ENCODE measurements at places on chromosomes 2 and 18.

DNA sequence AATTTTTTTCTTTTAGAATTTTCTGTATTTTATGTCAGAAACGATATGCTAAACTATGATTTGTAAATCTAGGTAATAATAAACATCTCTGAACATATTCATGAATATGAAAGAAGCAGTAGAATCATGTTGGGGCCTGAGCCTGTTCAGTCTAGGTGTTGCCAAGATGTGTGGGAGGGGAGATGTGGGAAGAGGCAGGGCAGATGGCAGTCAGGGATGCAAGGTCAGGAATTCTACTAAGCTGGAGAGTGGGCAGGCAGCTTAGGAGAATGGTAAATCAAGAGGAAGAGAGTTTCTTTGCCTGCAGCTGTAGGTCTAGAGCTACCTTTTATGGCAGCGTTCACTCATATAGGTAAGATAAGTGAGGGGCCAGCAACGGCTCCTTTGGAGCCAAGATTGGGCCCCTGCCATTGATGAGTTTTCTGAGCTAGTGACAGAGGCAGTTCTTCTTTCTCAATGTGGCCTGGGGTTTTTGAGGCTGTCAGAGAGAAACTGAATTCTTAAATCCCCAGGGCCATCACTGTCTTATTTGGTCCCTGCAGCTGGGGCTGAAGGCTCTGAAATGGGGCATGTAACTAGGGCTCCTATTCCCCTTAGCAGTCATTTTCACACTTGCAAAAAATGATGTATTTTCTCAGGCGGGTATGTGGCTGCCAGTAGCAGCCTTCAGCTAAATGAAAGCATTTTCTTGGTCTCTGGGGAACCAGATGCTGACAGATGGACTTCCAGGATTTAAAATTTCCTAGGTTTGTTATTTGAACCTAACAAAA, 232.8 kb downstream of the PIK3C3 start:
- DNase-seq = no peak

- DNase-seq = no peak
Measured at GRCh38 chr2:127087791-127088495, 19.0 kb downstream of the BIN1 start.

DNA sequence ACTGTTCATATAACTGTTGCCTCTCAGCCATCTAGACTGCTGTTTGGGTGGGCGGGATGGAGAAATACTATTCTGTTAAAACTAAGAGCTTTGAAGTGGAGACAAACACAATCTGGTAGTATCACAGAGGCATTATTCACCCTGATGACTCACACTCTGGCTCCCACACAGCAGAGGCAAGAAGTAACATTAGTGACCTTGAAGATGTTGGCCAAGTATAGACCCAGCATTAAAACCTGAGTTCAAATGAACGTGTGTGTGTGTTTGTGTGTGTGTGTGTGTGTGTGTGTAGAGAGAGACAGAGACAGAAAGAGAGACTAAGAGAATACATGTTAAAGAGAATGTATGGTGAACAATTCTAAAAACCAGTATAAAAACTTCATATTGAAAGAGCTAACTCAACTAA, 22.5 kb upstream of the ACVR1 start:
- no peak for DNase-seq

- no peak for DNase-seq
Measured at GRCh38 chr2:109155553-109156451, 26.8 kb downstream of the SH3RF3 start.

GRCh38 chr2:215320679-215321078, 8.8 kb downstream of the ATIC start:
- DNase-seq = no peak

- DNase-seq = no peak
Measured at GRCh38 chr2:130808482-130809268, 28.0 kb upstream of the ARHGEF4 start.

GRCh38 chr2:26975656-26976055, 5.2 kb downstream of the MAPRE3 start:
- DNase-seq = no peak
